GDM1 (cell line): ENCODE measurements at places on chromosomes 1 and 21.

- DNase-seq, result no peak
Observed at GRCh38 chr1:233879841-233880240, 24.6 kb upstream of the SLC35F3 start.

- DNase-seq, result no peak
Observed at GRCh38 chr21:35619184-35619583, 441.1 kb downstream of the SETD4 start.

DNA sequence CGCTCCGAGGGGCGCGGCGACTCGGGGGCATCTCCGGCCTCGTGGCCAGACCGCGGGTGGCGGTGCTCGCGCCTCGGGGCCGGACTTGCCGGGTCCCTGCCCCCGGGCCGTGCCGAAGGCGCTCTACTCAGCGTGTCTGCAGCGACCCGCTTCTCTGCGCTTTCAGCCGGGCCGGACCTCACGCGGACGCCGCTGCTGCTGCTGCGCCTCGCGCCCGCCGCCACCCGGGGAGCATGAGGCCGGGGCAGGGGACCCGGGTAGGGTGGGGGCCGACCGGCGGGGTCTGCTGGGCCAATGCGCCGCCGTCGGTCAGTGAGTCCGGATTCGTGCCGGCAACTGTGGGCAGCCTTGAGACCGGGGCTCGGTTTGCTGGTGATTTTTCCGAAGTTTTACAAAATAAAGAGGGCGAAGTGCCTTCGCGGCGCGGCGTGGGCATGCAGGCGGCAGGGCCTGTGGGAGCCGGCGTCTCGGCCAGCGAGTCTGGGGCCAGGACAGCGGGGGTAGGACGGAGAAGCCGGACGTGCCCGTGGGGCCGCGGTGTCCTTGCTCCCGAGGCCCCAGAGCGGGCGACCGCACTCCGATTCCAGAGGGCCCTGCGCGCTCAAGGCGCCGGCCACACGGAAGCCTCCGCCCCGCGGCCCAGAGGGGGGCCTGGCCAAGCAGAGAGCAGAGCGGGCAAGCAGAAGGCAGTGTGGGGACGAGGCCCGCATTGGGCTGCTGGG, 749 bp downstream of the FAM163A start:
- no peak for DNase-seq

- DNase-seq, result no peak
Observed at GRCh38 chr1:22556391-22557104, 6.7 kb upstream of the EPHA8 start.

DNA sequence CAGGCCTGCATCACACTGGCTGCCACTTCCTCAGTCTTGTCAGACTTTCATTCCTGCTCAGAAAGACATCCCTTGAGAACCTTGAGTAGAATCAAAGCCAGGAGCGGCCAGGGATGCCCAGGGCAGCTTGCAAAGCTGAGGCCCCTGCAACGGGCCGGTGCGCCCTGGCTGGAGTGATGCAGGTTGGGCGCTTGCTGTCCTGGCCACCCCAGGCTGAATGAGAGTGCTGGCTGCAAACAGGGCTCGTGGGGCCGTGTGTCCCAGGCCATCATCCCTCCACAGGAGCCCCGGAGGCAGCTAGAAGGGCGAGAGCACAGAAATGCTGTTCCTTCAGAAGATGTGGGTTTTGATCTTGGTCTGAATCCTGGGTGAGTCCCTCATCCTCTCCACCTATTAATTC, 67.2 kb upstream of the FAM20B start:
- no peak for DNase-seq

GRCh38 chr21:16407403-16408240, 677.8 kb downstream of the USP25 start:
- no peak for DNase-seq
